ENCODE measurements at places on chromosomes 11 and 22.

DNA sequence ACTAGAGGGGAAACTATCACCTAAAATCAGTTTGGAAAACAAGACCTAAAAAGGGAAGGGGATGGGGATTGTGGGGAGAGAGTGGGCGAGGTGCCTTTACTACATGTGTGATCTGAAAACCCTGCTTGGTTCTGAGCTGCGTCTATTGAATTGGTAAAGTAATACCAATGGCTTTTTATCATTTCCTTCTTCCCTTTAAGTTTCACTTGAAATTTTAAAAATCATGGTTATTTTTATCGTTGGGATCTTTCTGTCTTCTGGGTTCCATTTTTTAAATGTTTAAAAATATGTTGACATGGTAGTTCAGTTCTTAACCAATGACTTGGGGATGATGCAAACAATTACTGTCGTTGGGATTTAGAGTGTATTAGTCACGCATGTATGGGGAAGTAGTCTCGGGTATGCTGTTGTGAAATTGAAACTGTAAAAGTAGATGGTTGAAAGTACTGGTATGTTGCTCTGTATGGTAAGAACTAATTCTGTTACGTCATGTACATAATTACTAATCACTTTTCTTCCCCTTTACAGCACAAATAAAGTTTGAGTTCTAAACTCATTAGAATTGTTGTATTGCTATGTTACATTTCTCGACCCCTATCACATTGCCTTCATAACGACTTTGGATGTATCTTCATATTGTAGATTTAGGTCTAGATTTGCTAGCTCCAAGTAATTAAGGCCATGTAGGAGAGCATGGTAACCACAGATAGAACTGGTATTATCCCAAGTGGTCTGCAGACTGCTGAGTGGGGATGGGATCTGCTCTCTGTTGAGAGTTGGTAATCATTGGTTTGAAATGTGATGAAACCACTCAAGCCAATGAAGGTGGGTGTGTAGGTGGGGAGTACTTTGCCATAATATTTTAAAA, 3.6 kb downstream of the NEAT1 start:
- peak; percentile 85 for DNase-seq

- DNase-seq = no peak
Measured at GRCh38 chr11:117107701-117108590, 9.7 kb upstream of the SIK3 start.

DNA sequence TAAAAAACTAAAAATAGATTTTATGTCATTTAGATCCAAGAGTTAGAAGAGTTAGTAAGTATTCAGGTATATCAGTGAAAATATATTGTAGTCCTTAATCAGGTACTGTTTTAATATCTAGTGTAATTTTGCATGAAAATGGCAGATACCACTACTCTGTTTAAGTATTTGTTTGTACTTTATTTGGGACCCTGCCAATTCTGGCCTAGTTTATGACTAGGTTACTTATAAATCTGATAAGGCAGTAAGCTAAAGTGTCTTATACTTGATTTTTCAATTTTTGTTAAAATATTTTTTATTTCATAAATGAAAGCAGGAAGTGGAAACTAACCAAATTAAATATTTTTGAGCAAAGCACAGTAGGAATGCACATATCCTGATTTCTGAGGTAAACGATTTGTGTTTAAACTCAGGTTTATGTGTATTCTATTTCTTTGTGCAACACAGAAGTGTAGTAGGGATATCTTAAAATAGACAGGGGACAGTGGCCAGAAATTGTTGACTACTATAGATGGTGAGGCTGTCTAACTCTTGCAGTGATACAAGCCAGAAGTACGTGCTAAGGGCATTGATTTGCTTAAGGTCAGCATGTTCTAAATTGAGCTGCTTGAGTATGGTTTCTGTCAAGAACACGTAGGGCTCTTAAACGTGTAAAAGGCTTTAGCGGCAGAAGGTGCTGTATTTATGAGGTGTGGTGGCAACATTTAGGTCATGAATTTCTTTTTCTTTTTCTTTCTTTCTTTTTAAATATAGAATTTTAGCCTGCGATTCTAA, 34.0 kb downstream of the HIPK3 start:
- DNase-seq = no peak

GRCh38 chr11:75562836-75563484, 907 bp downstream of the SERPINH1 start:
- peak; percentile 83 for DNase-seq

GRCh38 chr11:117010808-117011540, 87.3 kb downstream of the SIK3 start:
- peak; percentile 56 for DNase-seq

GRCh38 chr11:79503028-79503427, 62.2 kb upstream of the TENM4 start:
- DNase-seq = no peak

DNA sequence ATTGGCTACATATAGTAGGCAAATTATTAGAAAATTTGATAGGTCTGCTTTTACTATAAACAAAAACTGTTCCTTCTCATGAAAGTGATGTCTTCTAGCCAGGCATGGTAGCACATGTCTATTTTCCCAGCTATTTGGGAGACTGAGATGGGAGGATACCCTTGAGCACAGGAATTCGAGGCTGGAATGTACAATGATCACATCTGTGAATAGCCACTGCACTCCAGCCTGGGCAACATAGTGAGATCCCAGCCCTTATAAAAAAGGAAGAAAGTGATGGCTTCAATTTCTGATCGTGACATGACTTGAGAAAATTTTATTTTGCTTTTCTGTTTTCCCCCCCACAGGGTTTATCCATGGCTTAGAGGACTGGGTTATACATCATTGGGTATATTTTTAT, 19.5 kb upstream of the B3GNT6 start:
- DNase-seq = no peak

- no peak for DNase-seq
Measured at GRCh38 chr11:2549876-2550605, 105.2 kb downstream of the KCNQ1 start.

DNA sequence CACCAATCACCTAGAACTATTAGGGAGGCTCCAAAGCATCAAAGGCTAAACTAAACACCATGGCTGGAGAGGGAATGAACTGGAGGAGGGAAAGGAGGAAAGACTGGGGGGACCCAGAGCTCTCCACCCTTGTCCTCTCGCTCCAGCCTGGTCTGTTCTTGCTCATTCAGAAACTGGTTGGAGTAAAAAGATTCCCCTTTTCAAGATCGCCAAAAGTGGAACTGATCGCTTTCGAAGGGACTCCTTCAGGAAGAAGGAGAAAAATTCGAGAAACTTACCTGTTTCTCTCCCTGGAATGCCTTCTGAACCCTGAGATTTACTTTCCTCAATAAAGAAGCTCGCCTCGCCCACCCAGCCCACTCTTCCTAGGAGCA, 46.9 kb downstream of the OR4D9 start:
- no peak for DNase-seq

DNA sequence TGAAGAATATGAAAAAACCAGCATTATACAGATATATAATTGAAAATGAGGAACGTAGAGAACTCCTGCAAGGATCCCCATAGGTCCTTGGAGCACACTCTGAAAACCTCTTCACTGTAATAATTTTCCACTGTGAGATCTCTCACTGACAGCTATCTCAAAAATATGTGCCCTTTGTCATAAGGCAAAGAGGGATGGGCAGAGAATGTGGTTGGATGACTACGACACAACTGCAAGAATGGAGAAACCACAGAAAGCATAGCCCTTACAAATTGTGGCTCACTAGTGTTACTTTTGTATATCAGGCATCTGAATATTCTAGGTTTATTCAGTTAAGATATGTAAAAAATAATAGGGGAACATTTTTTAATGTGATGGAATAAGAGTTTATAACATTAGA, 7.9 kb upstream of the CTSC start:
- DNase-seq = peak; percentile 75

GRCh38 chr11:36333897-36334296, 37.8 kb downstream of the PRR5L start:
- DNase-seq = no peak

GRCh38 chr11:113690619-113691569, 15.2 kb downstream of the TMPRSS5 start:
- DNase-seq = peak; percentile 78

DNA sequence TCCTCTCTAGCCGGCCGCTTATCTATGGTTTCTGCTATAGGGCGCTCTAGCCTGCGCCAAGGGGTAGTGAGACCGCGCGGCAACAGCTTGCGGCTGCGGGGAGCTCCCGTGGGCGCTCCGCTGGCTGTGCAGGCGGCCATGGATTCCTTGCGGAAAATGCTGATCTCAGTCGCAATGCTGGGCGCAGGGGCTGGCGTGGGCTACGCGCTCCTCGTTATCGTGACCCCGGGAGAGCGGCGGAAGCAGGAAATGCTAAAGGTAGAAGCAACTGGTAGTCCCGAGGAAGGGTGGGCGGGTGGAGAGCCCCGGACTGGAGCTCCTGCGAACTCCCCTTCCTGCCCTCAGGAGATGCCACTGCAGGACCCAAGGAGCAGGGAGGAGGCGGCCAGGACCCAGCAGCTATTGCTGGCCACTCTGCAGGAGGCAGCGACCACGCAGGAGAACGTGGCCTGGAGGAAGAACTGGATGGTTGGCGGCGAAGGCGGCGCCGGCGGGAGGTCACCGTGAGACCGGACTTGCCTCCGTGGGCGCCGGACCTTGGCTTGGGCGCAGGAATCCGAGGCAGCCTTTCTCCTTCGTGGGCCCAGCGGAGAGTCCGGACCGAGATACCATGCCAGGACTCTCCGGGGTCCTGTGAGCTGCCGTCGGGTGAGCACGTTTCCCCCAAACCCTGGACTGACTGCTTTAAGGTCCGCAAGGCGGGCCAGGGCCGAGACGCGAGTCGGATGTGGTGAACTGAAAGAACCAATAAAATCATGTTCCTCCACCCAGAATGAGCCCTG, at the start of the genes LBHD1 and UQCC3:
Gene LBHD1, minus strand, starts transcription at position 660 of the 782 bp plus-strand sequence. CDS start 2,236 bp downstream, outside the sequence.
Gene UQCC3, plus strand, starts transcription at position 66 of the 782 bp plus-strand sequence. Its CDS starts 73 bp downstream, at position 139.
- peak; percentile 86 for DNase-seq

GRCh38 chr11:19345519-19345847, 104.7 kb upstream of the E2F8 start:
- DNase-seq = no peak

DNA sequence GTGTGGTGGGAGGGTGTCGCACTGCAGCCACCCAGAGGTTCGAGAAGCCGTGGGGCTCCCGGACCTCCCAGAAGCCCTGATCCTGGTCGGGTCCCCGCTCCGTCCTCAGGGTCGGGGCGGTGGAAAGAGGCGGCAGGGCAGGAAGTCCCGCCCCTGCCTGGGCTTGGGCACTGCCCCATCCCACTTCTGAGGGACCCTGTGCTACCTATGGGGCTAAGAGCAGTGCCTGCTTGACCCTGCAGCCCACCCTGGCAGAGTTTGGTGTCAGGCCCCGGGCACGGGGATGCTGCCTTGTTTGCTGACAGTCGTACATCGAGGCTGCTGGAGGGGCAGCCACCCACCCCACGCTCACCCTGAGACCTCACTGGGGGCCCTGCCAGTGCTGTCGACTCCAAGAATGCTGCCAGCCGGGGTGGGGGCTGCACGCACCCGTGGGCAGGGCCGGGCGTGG, 19.4 kb downstream of the RNH1 start:
- DNase-seq = no peak

GRCh38 chr11:221998-222789, 13.9 kb downstream of the SIRT3 start:
- no peak for DNase-seq

Data from kidney tubule cell (primary cell).